ENCODE measurements at places on chromosomes 7 and 10.

DNA sequence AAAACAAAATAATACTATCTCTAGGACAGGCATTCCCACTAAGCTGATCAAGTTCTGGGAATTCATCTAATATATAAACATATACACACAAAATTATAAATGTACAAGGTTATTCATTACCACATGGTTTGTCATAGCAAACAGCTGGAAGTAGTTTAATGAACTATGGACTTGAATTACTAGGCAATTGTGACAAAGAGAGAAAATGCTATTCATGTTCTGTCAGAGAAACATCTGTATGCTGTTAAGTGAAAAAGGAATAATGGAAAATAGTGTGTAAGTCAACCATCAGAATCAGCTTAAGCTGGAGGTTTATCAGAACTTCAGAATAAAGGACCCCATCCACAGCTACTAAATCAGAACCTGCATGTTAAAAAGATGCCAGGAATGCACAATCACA is 2.8 kb downstream of the ZNF248 start:
- DNase-seq: no peak

GRCh38 chr10:18879284-18879683 is 169.3 kb upstream of the MALRD1 start:
- no peak for DNase-seq

GRCh38 chr7:107228291-107228690 is 59.5 kb downstream of the HBP1 start:
- no peak for DNase-seq

DNA sequence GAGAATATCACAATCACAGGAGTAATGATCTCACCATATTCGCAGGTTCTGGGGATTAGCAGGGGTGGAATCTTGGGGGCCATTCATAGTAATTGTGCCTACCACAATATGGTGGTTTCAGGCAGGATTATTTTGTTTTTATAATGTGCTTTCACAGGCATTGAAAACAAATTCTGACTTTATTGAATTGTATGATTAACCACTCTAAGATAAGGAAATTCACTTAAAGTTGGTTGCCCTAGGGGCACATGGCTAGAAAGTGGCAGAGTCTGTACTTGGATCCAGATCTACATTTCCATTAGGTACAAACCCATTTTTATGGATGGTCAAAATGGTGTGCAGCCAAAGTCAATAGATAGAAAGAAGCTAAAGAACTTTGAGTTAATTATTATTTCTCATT is 1.7 kb downstream of the CROT start:
- DNase-seq: no peak

GRCh38 chr10:68135922-68136792 is 26.9 kb downstream of the MYPN start:
- no peak for DNase-seq

- DNase-seq: no peak
Measured at GRCh38 chr10:117170244-117170643, 27.0 kb upstream of the KCNK18 start.

- DNase-seq: no peak
Measured at GRCh38 chr10:117477211-117477947, 65.2 kb upstream of the EMX2 start.

Measured in midbrain (tissue), 1 donor.